D721Med (cell line): ENCODE measurements at places on chromosomes 4 and X.

DNA sequence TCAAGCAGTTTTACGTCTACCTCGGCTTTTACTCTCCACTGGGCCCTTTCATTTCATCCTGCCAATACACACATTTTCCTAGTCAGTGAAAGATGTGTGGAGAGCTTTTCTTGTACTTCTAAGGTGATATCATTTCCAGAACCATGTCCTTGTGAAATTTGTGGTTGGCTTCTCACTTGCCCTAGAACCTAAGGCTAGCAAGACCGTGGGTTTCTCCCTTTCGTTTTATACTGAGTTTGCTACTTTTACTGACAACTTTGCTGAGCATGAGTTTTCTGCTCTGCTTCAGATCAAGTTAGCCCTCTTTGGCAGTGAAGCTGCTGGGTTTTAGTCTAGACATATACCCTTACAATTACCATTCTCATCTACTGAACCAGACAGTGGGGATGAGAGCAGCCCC lies 95.7 kb upstream of the FRMPD4 start:
- DNase-seq, result no peak

- DNase-seq, result no peak
Observed at GRCh38 chr4:65670331-65671031, at the start of gene EPHA5. TSS of gene EPHA5 (minus strand) at chr4:65670489. CDS start at chr4:65669742, 747 bp downstream.

GRCh38 chrX:21476909-21477308 lies 102.7 kb downstream of the CNKSR2 start:
- DNase-seq, result no peak

GRCh38 chr4:186924723-186925122 lies 201.1 kb upstream of the FAT1 start:
- DNase-seq, result no peak

GRCh38 chrX:121858867-121859647 lies 811.6 kb downstream of the GLUD2 start:
- DNase-seq, result no peak

GRCh38 chr4:53098681-53099121 lies 236.6 kb downstream of the RASL11B start:
- no peak for DNase-seq

DNA sequence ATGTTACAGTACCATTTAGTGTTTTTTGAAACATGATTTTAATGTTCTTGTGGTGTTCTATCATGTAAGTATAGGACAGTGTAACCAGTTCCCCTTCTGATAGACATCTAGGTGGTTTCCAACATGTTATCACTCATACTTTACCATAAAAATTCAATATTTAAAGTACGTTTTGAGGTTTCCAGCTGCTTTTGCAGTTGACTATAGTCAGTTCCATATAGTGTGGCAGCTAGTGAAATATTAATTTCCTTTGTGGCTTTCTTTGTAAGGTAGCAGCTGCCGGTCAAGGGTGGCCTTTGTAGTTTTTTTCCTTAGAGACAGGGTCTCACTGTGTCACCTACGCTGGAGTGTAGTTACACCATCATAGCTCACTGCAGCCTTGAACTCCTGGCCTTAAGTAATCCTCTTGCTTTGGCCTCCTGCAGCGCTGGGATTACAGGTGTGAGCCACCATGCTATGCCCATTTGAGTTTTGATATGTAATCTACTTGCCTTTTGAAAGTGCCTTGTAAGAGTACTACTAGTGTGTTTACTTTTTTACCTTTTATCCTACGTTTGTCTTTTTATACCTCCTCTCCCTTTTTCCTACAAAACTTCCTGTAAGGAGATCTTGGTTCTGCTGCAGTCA lies 63.0 kb downstream of the ARHGAP10 start:
- no peak for DNase-seq

DNA sequence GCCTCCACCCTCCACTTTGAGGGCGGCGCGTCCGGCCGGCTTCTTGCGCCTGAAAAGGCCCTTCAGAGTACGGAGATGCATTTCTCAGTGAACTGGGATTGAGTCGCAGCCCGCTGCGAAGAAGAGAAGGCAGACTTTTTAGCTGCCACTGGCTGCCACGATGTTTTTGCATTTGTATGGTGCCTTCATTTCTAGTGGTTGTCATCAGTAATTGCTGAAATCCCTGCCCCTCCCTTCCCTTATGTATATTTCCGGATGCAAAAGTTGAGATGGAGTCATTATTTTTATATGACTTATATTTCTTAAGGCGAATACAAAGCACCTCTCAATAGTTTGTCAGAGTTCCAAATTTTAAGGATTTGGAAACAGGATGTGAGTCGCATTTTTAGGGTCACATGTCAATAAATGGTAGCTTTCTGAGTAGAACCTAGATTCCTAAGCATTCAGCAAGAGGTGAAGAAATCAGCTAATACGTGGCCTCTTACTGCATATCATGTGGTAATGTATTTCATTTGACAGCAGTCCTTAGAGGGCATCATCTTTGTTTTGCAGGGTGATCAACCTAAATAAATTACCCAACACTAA lies 658 bp downstream of the ATP6AP2 start:
- DNase-seq, result no peak
